ENCODE measurements at places on chromosomes 13 and 19. TPM values are rescaled to one million over a fixed set of nuclear protein-coding genes. Genes with fewer than 3 reads are reported as not detected.

Gene ZNF541
- total RNA-seq: 0.16 TPM

Gene PTPRH
- total RNA-seq: 3.6 TPM

Gene ZNF417
- 35.6 TPM for total RNA-seq

Gene NLRP4
- total RNA-seq: not detected

DNA sequence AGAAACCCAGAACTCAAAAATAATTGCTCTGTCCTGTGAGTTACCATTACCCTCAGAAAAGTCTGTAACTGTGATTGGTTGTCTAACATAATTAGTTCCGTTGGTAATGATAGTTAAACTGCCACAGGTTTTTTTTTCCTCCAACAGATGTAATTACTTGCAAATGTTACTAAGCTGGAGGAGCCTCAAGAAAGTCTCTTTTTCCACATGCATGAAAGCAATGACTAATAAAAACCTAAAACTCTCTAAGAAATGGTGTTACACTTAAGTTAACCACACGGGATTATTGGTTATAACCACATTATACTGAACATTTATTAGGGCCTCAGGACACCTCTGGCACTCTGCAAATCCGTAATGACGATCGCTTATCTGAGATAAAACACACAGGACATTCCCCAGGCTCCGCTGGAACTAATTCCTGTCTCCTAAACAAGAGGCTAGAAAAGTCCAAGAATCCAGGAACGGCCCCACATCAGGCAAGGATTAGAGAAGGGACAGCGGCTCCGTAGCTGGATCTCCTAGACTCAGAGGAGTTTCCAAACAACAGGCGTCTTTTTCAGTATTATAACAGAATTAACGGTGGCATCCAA is 753 bp downstream of the ZNF235 start:
- DNase-seq: no peak

DNA sequence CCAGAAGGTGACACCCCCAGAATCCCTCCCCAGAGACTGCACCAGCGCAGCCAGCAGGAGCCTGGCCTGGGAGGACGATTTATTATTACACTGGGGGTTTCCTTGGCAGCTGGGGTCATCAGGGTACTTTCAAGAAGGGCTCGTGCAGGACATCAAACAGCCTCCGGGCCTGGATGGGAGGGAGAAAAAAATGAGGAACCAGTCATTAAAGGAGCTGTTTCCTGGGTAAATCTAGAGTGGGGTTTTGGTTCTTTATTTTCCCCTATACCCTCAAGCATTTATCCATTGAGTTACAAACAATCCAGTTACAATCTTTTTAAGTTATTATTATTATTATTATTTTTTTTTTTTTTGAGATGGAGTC is 3.1 kb downstream of the POLR1G start:
- no peak for DNase-seq

- no peak for DNase-seq
Measured at GRCh38 chr13:75506018-75506417, 24.0 kb upstream of the TBC1D4 start.

DNA sequence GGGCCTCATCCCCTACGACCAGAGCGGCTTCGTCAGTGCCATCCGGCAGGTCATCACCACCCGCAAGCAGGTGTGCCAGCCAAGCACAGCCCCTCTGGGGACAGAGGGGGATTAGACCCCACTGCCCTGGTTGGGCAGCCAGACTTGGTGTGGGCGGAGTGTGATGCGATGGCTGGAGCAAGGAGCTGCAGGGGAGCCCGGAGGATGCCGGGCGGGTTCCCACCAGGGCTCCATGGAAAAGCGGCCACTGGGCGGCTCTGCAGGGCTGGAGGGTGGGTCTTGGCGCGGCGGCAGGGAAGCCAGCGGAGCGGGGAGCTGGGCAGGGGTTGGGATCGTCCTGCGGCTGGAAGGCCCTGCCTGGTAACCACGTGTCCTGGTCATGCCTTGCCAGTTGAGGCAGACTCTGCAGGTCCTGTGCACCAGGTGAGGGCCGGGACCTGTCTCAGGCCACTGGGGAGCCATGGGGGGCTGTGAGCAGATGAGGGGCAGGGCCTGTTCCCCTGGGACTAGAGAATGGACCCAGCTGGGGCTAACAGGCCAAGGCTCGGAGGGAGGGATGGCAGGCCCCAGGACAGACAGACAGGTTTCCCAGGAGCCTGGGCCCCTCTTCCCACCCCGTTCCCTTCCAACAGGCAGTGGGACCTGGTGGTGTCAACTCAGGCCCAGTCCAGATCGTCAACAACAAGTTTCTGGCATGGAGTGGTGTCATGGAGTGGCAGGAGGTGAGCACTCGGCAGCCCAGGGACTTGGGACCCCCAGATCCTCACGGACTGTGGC is 6.3 kb downstream of the PTOV1 start:
- no peak for DNase-seq

- no peak for DNase-seq
Measured at GRCh38 chr19:55270172-55270942, 9.6 kb downstream of the HSPBP1 start.

- no peak for DNase-seq
Measured at GRCh38 chr13:51524312-51524711, 60.0 kb upstream of the WDFY2 start.

DNA sequence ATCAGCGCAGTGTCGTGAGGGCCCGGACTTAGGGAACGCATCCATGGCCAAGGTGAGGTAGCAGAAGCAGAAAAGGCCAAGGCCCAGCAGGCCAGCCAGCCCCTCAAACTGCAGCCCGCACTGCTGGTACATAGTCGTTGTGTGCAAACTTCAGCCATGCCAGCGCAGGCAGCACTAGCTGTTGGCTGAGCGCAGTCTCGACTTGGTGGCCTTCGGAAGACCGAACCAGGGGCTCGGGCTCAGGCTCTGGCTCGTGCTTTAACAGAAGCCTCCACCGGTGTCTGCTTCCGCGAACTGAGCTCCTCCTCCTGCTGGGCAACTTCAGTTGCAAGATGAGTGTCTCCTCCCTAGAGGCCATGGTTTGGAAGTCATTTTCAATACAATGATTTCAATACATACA is 157.5 kb downstream of the DNAJC15 start:
- DNase-seq: no peak

DNA sequence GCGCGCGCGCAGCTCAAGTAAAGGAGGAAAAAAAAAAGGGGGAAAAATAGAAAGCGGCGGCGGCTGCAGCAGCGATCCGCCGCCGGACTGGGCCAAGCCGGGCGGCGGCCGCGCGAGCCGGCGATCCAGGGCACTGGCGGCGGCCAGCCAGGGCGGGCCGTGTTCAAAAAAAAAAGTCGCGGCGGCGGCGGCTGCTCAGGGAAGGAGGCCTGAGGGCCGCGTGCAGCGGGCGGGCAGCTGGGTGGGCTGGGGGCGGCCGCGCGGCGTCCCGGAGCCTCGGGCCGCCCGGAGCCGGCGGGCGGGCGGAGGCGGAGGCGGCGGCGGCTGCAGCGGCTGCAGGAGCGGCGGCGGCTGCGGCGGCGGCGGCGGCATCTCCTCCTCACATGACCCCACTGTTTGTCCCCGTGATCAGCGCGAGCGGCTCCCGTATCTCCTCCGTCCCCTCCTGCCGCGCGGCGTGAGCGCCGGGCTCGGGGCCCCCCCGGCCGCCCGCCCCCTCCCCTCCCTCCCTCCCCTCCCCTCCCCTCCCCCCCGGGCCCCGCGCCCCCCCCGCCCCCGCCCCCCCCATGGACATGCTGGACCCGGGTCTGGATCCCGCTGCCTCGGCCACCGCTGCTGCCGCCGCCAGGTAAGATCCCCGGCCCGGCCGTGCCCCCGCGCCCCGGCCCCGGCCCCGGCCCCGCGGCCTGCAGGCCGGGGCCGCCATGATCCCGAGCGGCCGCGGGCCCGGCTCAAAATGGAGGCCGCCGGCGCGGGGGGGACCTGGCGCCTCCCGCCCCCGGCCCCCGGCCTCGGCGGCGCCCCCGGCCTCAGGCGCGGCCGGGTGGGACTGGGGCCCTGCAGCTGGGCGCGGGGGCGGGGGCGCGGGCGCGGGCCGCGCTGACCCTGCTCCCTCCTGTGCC is at the start of gene USF2:
Gene USF2, plus strand, starts transcription at position 427 of the 902 bp plus-strand sequence. Its CDS starts 140 bp downstream, at position 567.
- no peak for DNase-seq

GRCh38 chr19:49788857-49789256 is 22.1 kb downstream of the AP2A1 start:
- DNase-seq: no peak

DNA sequence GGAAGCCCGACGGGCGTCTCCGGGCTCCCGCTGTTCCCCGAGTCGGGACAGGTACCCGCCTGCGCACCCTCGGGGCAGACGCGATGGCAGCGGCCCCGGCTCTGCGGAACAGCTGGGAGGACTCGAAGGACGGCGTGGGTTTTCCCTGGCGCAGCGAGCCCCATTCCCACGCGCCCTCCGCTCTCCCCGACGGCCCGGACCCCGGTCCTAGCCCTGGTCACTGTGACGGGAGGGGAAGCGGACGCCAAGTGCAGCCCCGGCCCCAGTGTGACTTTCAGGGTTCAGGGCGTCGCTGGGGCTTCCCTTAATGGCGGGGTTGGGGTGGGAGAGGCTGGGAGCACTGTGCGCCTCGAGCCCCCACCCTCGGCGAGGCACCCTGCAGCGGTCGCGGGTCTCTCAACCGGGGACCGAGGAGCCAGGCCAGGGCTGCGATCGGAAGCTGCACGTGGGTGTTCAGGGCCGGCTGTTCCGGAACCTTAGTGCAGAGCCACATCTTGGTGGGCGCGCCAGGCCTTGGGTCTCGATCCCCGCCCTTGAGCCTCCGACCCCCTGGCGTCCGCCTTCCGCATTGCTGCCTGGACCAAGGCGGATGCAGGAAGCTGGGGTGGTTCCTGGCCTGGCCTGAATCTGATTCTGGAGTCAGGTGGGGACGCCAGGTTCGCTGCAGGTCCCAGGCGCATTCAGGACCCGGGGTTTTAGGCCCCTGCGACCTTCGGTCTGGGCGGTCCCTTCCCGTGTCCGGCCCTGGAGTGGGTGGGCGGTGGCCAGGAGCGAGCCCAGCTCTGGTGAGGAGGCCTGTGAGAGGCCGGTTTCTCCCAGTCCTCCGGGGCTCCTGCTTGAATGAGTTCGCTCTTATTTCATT is 3.5 kb downstream of the LGALS7B start:
- no peak for DNase-seq

DNA sequence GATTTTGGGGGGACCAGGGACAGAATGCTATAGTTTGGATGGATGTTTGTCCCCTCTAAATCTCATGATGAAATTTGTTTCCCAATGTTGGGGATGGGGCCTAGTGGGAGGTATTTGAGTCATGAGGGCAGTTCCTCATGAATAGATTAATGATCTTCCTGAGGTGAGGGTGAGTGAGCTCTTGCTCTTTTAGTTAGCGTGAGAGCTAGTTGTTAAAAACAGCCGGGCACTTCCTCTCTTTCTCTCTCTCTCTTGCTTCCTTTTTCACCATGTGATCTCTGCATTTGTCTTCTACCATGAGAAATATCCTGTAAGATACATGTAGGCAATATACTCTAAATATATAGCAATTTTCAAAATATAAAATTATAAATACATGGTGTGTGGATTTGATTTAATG is 290.8 kb upstream of the PCDH9 start:
- no peak for DNase-seq

- no peak for DNase-seq
Measured at GRCh38 chr13:83890358-83890757, 8.1 kb upstream of the SLITRK1 start.

- DNase-seq: no peak
Measured at GRCh38 chr19:1085676-1086442, 9.3 kb downstream of the POLR2E start.

DNA sequence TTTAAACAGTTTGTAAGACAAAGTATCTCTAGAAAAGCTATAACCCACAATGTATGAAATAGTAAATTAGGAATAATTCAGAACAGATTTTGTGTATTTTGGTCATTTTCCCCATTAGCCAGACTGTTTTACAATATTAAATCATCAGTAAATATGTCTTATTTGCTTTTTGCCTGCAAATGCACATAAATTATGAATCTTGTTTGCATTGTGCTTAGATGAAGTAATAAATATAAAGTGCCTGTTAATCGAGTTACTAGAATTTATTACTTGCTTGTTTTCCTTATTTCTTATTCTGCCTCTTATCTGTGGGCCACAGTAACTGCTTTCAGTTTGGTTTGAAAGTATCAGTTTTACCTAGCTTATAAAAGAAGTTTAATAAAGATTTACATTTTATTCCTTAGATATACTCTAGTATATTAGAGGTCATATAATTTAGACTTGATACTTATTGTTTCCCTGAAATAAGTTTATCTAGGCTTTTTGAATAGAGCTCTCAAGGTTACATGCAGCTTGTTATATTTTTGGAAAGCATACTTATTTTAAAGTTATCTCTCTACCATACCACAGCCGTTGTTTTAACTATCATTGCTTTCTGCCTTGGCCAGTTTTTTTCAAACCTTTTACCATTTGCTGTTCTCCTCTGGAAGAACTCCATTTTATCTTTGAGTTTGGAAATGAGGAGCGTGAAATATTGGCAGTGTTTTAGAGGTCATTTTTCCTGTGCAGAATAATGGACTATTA is 238.0 kb downstream of the NBEA start:
- DNase-seq: no peak

- DNase-seq: no peak
Measured at GRCh38 chr13:101736566-101736965, 284.1 kb downstream of the ITGBL1 start.

DNA sequence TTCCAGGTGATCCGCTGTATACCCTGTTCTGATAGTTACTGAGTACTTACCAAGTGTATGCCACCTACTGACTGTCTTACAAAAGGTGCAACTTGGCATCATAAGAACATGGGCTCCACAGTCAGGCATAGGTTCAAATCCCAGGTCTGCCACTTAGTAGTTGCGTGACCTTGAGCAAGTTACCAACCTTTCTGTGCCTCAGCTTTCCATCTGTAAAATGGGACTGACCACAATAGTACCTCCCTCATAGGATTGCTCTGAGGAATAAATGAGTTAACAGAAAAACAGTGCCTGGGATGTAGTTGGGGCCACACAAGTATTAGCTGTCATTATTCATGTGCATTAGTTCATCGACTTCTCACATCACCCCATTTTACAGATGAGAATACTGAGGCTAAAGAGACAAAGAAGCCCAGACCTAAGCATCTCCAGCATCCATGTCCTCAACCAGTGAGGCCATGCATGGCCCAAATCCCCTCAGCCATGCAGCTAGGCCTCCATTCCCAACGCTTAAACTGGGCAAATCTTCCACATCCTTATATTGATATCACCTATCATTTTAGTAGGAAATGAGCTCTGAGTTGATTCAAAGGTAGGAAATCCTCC is 51.3 kb upstream of the UBE2L5 start:
- DNase-seq: no peak

DNA sequence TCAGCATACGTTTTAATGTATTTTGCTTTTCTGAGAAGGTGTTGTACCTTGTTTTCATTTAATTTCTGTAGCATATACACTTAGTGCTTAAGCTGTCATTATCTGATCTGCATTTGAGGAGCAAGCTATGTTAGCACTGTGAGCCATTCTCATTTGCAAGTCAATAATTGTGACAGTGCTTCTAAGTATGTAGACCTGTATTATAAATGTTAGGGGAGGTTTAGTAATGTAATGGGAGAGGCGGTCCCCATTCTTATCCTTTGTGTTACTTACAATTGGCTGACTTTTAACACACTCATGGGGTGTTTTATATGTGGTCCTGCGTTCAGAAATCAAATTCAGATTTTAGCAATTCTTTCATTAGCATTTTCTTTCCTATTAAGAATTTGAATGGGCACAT is 90.2 kb downstream of the GPC6 start:
- DNase-seq: no peak

GRCh38 chr19:13985771-13986347 is 20.3 kb downstream of the RFX1 start:
- no peak for DNase-seq
